Heart right ventricle (tissue), 16 donors: ENCODE measurements at places on chromosomes 1 and 21. TPM values are rescaled to one million over a fixed set of nuclear protein-coding genes. Genes with fewer than 3 reads are reported as not detected.

- H3K4me1 ChIP-seq, result no peaks in the 10 kb centered on the region
- no peak for DNase-seq
- no peak overlapping the region for H3K27ac ChIP-seq
- no peak overlapping the region for H3K4me3 ChIP-seq
- H3K27me3 ChIP-seq, result no peaks in the 10 kb centered on the region
Observed at GRCh38 chr1:218664385-218665170, 319.4 kb downstream of the TGFB2 start.

The TCEANC2 gene
- 3.9 TPM for total RNA-seq

GRCh38 chr1:181208967-181209366 is 120.5 kb downstream of the IER5 start:
- H3K27me3 ChIP-seq, result no peaks in the 10 kb centered on the region
- no peak for DNase-seq
- no peak overlapping the region for H3K4me3 ChIP-seq
- H3K4me1 ChIP-seq, result peaks cover 5% of the 10 kb centered on the region

GRCh38 chr1:154955039-154955717 is 721 bp downstream of the PBXIP1 start:
- peak overlapping the region; percentile 74 for H3K27ac ChIP-seq
- H3K36me3 ChIP-seq, result peaks cover 15% of the 10 kb centered on the region
- DNase-seq, result no peak
- H3K4me1 ChIP-seq, result peaks cover 47% of the 10 kb centered on the region
- H3K4me3 ChIP-seq, result peak overlapping the region; percentile 74
- no peaks in the 10 kb centered on the region for H3K27me3 ChIP-seq

DNA sequence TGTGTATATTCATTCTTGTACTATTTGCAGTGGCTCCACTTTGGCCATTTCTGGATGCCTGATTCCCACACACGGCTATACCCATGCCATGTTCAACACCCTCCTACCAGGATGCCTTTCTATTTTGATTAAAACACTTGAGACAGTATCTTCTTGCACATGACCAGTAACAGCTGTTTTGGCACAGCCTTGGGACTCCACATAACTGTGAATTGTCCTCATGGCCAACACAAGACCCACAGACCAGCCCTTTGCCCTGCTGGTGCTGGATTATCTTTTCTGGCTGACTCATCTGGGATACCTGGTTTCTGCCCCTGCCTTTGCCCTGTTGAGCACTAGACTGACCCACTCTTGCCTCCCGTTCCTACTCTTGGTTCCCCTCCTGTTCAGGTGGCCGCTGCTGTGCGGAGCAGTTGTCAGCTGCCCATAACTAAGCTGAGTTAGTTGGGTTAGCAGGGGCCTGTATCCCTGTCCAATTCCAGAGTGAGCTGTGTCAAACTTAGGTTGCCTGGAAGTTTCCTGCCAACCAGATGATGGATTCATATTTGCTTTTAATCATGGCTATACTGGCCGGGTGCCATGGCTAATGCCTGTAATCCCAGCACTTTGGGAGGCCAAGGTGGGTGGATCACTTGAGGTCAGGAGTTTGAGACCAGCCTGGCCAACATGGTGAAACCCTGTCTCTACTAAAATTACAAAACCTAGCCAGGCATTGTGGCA is 10.8 kb upstream of the EYA3 start:
- no peaks in the 10 kb centered on the region for H3K4me1 ChIP-seq
- peak; percentile 48 for DNase-seq
- H3K4me3 ChIP-seq, result no peak overlapping the region
- H3K36me3 ChIP-seq, result no peaks in the 10 kb centered on the region
- H3K27ac ChIP-seq, result peak overlapping the region; percentile 63

- H3K27me3 ChIP-seq, result no peaks in the 10 kb centered on the region
- H3K4me1 ChIP-seq, result peaks cover 8% of the 10 kb centered on the region
- peak overlapping the region; percentile 62 for H3K27ac ChIP-seq
- DNase-seq, result no peak
Observed at GRCh38 chr1:161185732-161186311, 8.5 kb upstream of the B4GALT3 start.

The HES3 gene
- total RNA-seq, result not detected

The ANGPTL7 gene
- not detected for total RNA-seq

GRCh38 chr1:77016386-77016985 is 149.2 kb downstream of the ST6GALNAC5 start:
- H3K4me1 ChIP-seq, result no peaks in the 10 kb centered on the region
- H3K4me3 ChIP-seq, result no peak overlapping the region
- no peaks in the 10 kb centered on the region for H3K27me3 ChIP-seq
- no peaks in the 10 kb centered on the region for H3K36me3 ChIP-seq
- no peak for DNase-seq

DNA sequence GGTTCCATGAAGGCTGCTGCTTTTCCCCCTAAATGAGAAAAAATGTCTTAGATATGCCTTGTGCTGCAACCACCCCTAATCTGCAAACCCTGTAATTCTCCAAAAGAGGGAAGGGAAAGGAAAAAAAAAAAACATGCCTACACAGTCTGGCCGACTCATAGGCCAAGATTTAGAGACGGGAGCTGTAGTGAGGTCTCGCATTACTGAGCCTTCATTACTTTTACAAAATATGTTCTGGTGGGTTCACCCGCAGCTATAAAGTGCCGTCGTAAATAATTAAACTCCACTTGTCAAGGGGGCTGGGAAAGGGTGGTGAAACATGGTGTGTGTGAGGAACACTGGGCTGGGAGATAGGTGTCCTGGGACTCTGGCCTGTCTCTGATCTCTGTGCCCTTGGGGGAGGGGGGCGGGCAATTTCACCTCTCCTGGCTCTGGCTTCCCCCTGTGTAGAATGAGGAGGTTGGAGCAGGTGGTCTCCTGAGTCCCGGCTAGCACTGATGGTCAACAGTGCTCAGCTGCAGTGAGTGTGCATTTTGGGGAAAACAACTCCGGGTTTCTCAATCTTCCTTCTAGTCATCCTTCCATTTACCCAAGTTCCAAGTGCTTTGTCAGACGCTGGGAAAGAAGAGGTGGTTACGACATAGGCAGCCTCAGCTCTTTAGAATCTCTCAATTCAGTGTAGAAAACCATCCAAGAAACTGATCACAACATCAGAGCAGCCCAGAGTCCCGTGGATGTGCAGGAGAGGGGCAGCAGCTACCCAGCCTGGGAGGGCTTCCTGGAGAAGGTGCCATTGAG is 82.3 kb downstream of the ACTL8 start:
- H3K36me3 ChIP-seq, result no peaks in the 10 kb centered on the region
- H3K27ac ChIP-seq, result no peak overlapping the region
- H3K4me1 ChIP-seq, result no peaks in the 10 kb centered on the region
- H3K4me3 ChIP-seq, result no peak overlapping the region

The OXCT2 gene
- 2.0 TPM for total RNA-seq

The OR2L5 gene
- total RNA-seq, result not detected

GRCh38 chr1:160636076-160636475 is 10.8 kb downstream of the SLAMF1 start:
- no peaks in the 10 kb centered on the region for H3K36me3 ChIP-seq
- no peak overlapping the region for H3K27ac ChIP-seq
- H3K27me3 ChIP-seq, result no peaks in the 10 kb centered on the region
- no peaks in the 10 kb centered on the region for H3K4me1 ChIP-seq

- no peaks in the 10 kb centered on the region for H3K4me1 ChIP-seq
- no peak overlapping the region for H3K4me3 ChIP-seq
- H3K27ac ChIP-seq, result no peak overlapping the region
- H3K36me3 ChIP-seq, result no peaks in the 10 kb centered on the region
- no peak for DNase-seq
Observed at GRCh38 chr1:72845981-72846380, 563.6 kb upstream of the NEGR1 start.

DNA sequence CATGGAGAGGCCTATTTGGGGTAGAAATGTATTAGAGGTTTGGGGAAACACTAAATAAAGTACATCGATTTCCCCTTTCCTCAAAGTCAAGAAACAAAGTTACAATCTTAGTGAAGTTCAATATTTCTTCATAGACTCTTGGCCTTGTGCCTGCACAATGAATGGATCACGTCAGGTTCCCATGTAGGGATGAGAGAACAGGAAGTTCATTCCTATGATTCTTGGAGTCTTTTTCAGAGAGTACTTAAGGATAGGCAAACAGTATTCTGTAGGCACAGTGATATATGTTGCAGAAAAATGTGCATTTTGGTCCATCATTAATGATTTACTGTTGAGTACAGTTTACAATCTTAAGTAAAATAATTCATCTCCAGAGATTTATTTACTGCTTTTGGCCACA is 275.5 kb downstream of the RGS7 start:
- DNase-seq, result no peak
- no peak overlapping the region for H3K4me3 ChIP-seq
- no peaks in the 10 kb centered on the region for H3K4me1 ChIP-seq
- no peak overlapping the region for H3K27ac ChIP-seq
- H3K27me3 ChIP-seq, result no peaks in the 10 kb centered on the region
- H3K36me3 ChIP-seq, result no peaks in the 10 kb centered on the region

DNA sequence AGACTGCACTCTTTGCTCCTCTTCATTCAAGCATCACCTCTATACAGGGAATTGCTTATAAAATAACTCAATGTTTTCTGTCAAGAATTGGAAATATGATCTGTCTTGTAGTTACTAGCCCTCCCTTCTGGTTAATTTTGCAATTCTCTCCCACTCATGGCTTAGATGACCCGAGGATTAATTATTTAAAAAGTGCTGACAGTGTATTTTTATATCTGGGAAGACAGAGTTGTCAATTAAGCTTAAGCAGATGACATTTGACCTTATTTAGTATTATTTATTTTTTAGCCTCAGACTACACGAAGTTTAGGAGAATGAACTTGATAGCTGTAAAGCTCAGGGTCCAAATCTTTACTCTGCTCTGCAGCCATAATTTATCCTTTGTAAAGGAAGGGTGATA is 538.5 kb downstream of the NEGR1 start:
- no peaks in the 10 kb centered on the region for H3K4me1 ChIP-seq
- no peaks in the 10 kb centered on the region for H3K27me3 ChIP-seq
- no peak overlapping the region for H3K4me3 ChIP-seq
- H3K27ac ChIP-seq, result no peak overlapping the region
- DNase-seq, result no peak
- no peaks in the 10 kb centered on the region for H3K36me3 ChIP-seq

The NHLH1 gene
- total RNA-seq, result not detected

The TSACC gene
- not detected for total RNA-seq

- no peak overlapping the region for H3K4me3 ChIP-seq
- H3K27ac ChIP-seq, result no peak overlapping the region
- DNase-seq, result no peak
- H3K36me3 ChIP-seq, result no peaks in the 10 kb centered on the region
- H3K27me3 ChIP-seq, result no peaks in the 10 kb centered on the region
Observed at GRCh38 chr1:183198463-183198862, 12.4 kb downstream of the LAMC2 start.

The CFAP126 gene
- total RNA-seq, result not detected

The FCRL1 gene
- not detected for total RNA-seq

The AXDND1 gene
- not detected for total RNA-seq

- H3K27me3 ChIP-seq, result no peaks in the 10 kb centered on the region
- H3K36me3 ChIP-seq, result no peaks in the 10 kb centered on the region
- H3K27ac ChIP-seq, result no peak overlapping the region
- peaks cover 16% of the 10 kb centered on the region for H3K4me1 ChIP-seq
Observed at GRCh38 chr21:35777081-35777480, 283.2 kb downstream of the SETD4 start.

The ADAMTS4 gene
- total RNA-seq, result 52.9 TPM

GRCh38 chr1:91635763-91636162 is 135.1 kb downstream of the CDC7 start:
- peaks cover 5% of the 10 kb centered on the region for H3K4me1 ChIP-seq
- no peaks in the 10 kb centered on the region for H3K27me3 ChIP-seq
- DNase-seq, result no peak

GRCh38 chr1:11462224-11462923 is 16.6 kb upstream of the DISP3 start:
- no peak for DNase-seq
- no peak overlapping the region for H3K4me3 ChIP-seq
- H3K4me1 ChIP-seq, result no peaks in the 10 kb centered on the region
- no peaks in the 10 kb centered on the region for H3K36me3 ChIP-seq
- H3K27ac ChIP-seq, result no peak overlapping the region

GRCh38 chr1:119978018-119978505 is 81.7 kb upstream of the ADAM30 start:
- no peak overlapping the region for H3K4me3 ChIP-seq

- no peaks in the 10 kb centered on the region for H3K27me3 ChIP-seq
- DNase-seq, result no peak
- peak overlapping the region; percentile 46 for H3K27ac ChIP-seq
- H3K36me3 ChIP-seq, result no peaks in the 10 kb centered on the region
Observed at GRCh38 chr1:67983867-67984266, 66.6 kb downstream of the DIRAS3 start.

The VSIG8 gene
- not detected for total RNA-seq

GRCh38 chr1:178096421-178096820 is 2.5 kb downstream of the RASAL2 start:
- H3K4me3 ChIP-seq, result peak overlapping the region; percentile 83
- no peaks in the 10 kb centered on the region for H3K27me3 ChIP-seq
- peak overlapping the region; percentile 89 for H3K27ac ChIP-seq
- no peak for DNase-seq
- H3K4me1 ChIP-seq, result peaks cover 80% of the 10 kb centered on the region
- no peaks in the 10 kb centered on the region for H3K36me3 ChIP-seq

GRCh38 chr1:226820941-226821718 is 49.3 kb upstream of the PSEN2 start:
- H3K27ac ChIP-seq, result peak overlapping the region; percentile 59
- H3K36me3 ChIP-seq, result no peaks in the 10 kb centered on the region
- no peaks in the 10 kb centered on the region for H3K27me3 ChIP-seq
- no peak overlapping the region for H3K4me3 ChIP-seq

The ACTL8 gene
- not detected for total RNA-seq

The ZNF593 gene
- 23.9 TPM for total RNA-seq

DNA sequence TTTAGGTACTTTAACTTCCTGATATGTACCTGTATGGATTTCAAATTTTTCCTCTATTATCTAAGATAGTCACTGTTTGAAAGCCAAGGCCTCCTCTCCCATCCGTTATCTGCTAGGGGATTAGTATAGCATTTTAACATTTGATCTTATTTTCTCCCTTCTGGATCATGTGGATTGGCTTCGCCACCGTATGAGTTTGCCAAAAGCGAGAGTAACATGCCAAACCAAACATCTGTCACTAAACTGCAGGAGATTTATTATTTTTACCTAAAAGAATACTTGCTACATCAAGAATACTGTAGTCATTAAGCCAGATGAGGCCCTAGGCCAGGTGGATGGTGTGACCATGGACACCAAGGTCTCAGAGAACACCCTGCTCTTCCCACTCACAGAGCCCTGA is 28.5 kb upstream of the EEIG2 start:
- no peak overlapping the region for H3K4me3 ChIP-seq
- no peak for DNase-seq
- H3K27ac ChIP-seq, result no peak overlapping the region
